Kidney epithelial cell (primary cell): ENCODE measurements at places on chromosomes 2 and 18.

DNA sequence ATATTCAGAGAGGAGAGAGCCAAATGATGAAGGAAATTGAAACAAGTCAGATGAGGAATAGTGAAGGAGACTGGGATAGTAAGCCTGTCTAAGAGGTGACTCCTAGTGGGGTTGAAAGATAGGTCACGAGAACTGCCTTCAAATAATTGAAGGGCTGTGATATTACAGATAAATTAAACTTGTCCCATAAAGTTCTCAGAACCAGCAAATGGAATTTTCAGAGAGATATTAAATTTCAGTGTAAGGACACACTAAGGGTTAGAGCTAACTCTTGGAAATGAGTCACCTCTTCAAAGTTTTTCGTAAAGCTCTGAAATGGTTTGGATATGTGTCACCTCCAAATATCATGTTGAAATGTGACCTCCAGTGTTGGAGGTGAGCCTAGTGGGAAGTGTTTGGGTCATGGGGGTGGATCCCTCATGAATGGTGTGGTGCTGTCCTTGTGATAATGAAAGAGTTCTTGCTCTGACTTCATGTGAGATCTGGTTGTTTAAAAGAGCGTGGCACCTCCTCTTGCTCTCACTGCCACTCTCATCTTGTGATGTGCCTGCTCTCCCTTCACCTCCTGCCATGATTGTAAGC is 87.3 kb downstream of the BABAM2 start:
- DNase-seq = peak; percentile 75

DNA sequence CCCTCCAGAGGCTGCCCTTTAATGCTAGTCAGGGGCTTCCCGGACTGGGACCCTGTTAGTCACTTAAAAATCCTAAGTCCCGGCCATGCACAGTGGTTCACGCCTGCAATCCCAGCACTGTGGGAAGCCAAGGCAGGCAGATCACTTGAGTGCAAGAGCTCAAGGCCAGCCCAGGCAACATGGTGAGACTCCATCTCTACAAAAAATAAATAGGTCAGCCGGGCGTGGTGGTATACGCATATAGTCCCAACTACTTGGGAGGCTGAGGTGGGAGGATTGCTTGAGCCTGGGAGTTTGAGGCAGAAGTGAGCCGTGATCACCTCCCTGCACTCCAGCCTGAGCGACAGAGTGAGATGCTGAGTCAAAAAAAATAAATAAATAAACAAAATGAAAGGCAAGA is 17.2 kb upstream of the KCNG2 start:
- DNase-seq = no peak

DNA sequence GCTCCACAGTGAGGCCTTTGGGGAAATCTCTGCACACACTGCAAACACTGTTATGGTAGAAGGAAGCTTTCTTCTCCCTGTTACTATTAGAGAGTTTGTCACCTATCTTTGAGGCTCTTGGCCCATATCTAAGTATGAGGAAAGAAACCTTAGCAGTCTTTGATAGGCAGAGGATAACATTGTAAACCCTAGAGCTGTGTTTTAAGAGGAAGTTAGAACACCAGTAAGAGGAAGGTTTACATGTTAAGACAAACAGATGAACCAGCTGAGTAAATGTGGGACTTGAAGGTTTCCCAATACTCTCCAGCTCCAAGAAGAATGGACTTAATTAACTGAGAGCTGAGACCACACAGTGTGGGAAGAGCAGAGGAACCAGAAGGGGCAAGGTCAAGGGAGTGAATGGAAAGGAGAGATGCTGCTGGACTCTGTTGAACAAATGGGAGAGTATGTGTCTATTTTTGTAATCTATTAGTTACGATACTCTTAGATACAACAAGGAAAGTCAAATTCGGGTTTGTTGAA is 257.0 kb downstream of the DPP10 start:
- DNase-seq = no peak

DNA sequence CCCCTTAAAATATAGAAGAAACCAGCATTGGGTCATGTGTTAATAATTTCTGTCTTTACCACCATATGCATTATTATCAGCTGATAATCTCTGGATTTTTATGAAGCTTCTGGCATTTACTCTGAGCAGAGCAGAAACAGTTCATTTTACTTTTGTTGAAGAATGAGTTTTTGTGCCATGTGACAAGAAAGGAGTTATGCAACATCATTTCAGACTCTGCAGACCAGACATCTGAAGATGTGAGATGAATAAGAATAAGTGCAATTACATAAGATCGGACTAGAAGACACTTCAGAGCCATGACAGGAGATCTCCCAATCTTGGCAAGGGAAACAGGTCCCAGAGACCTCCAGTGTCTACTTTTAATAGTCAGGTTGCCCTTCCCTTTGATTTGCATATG is 869.4 kb upstream of the VRK2 start:
- no peak for DNase-seq

DNA sequence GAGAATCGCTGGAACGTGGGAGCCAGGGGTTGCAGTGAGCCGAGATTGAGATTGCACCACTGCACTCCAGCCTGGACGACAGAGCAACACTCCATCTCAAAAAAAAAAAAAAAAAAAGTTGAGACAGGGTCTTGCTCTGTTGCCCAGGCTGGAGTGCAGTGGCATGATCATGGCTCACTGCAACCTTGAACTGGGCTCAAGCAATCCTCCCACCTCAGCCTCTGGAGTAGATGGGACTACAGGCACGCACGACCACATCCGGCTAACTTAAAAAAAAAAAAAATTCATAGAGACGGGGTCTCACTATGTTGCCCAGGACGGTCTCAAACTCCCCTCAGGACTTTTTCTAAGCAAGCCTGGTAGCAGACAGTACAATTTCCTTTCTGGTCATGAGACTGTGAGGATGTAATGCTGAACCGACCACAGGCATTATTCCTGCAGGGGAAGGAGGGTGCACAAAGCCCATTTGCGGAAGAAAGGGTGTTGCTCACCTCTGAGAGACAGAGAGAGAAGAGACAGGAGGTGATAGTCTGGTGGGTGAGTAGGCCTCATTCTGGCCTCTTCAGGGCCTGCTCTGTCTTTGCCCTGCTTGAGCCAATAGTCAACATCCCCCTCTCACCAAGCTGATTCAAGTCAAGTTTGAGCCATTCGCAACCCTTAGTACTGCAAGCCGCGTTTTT is 205.3 kb downstream of the ZFP36L2 start:
- DNase-seq = no peak

DNA sequence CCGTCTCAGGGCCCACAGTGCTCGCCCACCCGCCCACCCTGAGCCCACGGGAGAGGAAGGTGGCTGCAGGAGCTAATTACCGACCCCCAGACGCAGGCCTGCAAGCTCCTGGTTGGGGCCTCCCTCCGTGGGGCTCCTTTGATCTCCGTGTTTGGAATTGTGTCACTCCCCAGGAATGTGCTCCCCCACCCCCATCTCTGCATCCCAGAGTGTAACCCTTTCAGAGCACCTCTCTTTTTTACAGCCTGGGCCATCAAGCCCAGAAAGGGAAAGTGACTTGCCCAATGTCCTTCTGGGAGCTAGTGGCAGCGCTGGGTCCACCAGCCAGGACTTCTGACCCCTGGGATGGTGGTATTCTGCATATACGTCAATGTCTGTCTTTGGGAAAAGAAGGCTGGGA is 335.1 kb downstream of the CYRIA start:
- no peak for DNase-seq

- DNase-seq = no peak
Measured at GRCh38 chr2:65397122-65397521, 35.3 kb downstream of the SPRED2 start.

DNA sequence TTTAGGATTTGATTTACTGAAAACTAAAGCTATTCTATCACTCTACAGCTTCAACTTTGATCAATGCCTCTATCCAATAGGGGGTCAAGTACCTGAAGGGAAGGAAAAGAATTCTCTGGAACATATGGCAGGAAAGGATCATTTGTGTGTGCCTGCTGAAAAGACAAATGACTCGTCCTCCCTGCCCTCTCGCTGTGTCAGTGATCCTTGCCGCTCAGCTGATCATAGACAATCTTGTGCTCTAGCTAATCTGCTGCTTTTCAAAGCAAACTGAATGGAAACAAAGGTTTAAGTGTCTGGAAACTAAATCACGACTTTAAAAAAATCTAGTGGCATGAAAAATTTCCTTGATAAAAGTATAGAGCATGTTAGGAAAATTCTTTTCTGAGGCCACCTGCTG is 75.6 kb upstream of the CPO start:
- DNase-seq = no peak

- DNase-seq = no peak
Measured at GRCh38 chr18:79844999-79845563, 47.3 kb downstream of the KCNG2 start.

DNA sequence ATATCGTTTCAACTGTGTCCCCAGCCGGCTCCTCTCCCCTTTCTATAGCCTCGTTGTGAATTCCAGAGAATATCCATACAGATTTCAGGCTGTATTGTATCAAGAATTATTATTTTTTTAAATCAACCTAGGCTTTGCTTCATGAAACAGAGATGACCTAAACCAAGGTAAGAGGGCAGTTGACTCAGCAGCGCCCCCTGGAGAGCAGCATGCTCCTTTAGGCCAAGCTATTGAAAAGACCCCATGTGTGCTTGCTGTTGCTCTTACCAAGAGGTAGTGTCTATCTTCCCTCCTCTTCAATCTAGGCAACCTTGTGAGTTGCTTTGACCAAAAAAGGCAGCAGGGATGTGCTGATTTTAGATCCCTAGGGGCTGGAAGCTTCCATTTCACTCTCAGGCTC is 426.7 kb upstream of the SMIM21 start:
- DNase-seq = no peak

DNA sequence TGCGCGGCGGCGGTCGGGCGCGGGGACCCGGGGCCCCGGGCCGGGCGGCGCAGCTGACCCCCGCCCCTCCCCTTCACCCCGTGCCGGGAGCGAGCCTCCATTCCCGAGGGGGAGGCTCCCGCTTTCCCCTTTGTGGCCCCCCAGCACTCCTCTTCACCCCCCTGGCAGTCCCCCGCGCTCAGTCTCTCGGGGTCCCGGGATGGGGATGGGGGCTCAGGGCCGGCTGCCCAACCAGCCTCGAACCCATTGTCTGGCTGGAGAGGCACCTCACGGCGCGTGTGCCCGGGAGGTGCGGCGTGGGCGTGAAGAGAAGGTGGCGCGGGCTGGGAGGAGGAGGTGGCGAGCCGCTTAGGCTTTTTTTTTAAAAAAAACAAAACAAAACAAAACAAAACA is 748 bp downstream of the FMNL2 start:
- no peak for DNase-seq

- DNase-seq = no peak
Measured at GRCh38 chr2:30871440-30871839, 64.2 kb upstream of the CAPN13 start.

- no peak for DNase-seq
Measured at GRCh38 chr18:22846088-22846683, 86.9 kb upstream of the RBBP8 start.

GRCh38 chr18:65659912-65660311 is 90.9 kb upstream of the CDH7 start:
- DNase-seq = no peak

DNA sequence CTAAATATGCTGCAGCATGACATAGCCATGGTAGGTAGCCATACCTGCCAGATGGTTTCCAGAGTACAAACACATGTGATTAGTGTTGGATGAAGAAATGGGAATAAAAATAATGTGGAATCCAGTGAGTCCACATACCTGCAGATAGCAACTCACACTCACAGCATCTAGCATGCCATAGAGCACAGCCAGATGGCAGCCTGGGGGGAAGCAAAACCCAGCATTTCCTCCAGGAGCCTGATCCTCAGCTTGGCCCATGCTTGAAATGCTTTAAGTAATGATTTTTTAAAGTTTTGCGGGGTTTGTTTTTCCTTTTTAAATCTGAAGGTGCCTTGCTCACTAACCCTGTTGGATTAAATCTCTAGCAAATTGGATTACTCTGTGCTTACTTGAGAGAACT is 535.1 kb downstream of the STK39 start:
- no peak for DNase-seq

- DNase-seq = no peak
Measured at GRCh38 chr18:62282188-62282629, 42.9 kb upstream of the TNFRSF11A start.

DNA sequence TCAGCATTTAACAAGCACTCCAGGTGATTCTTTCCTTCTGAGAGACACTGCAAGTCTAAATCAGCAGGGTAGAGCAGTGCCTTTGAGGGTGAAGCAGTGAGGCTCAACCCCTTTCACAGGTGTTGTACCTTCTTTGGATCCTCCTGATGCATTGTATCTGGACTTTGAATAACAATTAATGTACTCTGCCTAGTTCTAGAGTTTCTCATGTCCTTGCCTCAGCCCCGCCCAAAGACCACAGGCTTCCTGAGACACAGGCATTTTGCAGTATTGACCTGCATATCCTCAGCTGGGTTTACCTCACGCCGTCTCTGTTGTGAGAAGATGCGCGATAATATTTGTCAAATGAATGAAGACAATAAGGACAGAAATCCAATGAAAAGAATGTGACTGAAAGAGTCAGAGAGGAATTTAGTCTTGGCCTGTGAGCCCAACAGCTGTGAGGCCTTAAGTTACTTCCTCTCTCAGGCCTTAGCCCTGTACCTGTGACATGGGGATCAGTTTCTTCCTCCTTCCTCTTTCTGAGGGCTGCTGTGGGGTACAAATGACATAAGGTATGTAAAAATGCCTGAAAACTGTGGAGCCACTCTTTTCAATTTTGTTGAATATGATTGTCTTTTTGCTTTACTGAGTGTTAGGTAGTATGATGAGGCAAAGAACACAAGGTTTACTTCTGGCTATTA is 43.7 kb downstream of the WIPF1 start:
- DNase-seq = no peak

DNA sequence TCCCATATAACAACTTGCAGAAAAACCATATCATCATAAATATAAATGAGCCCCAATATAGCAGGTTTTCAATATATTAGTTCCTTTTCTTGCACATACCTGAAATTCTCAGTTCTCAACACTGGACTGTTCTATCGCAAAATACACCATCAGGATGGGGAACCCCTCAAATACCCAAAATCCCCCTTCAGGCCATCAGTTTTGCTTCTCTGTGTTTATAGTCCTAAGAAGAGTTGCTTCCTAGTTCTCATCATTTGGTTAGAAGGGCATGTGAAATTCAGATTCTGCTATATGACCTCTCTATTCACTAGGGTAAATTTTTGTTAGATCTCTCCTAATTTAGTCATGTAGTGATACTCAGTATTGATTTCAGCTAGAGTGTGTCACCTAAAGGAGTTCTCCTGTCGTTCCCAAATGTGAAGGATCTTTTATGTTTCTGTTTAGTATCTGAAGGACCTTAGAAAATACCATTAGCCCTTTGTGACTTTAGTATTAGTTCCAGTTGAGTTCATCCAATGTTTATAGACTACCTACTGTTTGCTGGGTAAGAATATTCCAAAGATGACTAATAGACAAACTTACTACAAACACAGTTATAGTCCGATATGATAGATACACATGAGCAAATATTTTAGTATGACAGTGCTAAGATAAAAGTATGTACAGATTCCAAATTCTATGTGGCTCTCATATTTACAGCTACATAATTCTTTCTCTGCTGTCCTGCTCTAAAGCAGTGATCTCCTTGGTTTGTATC is 115.8 kb downstream of the TTC27 start:
- no peak for DNase-seq

DNA sequence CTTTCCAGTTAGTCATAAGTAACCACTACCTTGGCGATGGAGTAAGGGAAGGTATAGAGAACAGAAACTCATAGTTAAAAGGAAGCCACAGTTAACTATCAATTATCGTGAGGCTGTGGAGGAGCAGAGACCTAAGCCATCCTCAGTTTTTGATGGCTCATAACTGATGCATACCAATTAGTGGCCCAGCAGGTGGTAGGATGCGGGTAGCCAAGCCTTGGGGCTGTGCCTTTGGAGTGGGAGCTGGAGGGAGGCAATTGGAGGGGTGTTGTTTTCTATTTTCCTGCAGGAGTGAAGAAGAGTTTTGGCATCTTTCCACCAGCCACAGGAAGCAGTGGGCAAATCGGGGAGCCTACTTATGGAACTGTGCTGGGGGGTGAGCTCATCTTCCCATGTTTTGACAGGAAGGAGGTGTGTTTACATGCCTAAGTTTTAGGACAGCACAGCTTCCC is 194.8 kb downstream of the TPGS2 start:
- DNase-seq = no peak
